CD14-positive monocyte (primary cell): ENCODE measurements at places on chromosomes 5 and 9.

DNA sequence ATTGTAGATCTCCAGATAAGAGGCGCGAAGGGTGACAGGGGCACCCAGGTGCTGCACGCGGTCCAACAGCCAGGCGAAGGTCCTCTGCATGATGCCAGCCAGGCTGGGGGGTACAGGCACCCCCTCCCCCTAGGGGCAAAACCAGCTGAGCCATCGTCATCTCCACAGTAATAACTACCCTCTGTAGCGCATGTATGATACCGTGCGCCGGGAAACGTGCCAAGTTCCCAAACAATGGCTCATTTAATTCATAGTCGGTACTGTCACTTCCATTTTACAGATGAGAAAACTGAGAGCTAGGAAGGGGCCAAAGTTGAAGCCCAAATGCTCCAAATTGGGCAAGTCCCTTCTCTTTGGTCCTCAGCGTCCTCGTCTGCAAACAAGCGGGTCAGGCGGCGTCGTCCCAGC lies 1.5 kb downstream of the KIF12 start:
- DNase-seq = no peak

- DNase-seq = no peak
Measured at GRCh38 chr9:107361816-107362215, 78.7 kb downstream of the RAD23B start.

DNA sequence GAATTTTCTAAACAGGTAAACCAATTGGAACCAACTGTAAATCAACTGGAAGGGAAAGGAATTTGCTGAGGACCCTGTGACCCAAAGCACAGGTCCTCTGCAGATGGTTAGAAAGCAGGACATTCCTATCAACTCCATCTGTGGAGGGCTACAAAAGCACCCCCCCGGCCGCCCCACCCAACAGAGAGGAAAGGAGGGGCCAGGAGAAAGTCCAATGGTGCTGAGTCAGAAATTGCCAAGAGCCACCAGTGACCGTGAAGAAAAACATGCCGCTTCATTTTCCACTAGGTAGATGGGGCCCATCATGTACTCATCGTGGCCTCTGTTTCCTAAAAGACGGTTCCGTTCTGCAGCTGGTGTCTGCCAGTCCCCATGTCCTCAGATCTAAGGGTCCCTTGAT lies 66.3 kb downstream of the RAPGEF1 start:
- no peak for DNase-seq

GRCh38 chr9:107215381-107215780 lies 67.7 kb upstream of the RAD23B start:
- DNase-seq = no peak

DNA sequence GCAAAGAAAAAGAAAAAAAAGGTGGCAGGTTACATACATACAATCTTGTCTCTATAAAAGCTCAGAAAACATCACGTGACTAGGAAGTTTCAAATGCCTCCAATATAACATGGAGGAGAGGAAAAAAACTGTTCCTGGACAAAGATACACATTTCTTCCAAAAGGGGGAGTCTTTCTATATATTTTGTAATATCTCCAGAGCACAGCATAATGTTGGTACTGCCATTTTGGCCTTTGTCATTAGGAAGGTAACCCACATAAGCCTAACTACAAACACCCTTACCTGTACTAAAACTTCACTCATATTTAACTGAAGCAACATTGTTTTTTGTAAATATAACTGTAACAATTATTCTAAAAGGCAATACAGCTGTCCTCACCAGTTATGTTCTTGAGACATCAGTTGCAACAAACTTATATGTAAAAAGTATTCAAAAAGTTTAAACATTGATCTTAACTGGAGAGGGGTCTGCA lies 1.2 kb upstream of the BTF3 start:
- no peak for DNase-seq

DNA sequence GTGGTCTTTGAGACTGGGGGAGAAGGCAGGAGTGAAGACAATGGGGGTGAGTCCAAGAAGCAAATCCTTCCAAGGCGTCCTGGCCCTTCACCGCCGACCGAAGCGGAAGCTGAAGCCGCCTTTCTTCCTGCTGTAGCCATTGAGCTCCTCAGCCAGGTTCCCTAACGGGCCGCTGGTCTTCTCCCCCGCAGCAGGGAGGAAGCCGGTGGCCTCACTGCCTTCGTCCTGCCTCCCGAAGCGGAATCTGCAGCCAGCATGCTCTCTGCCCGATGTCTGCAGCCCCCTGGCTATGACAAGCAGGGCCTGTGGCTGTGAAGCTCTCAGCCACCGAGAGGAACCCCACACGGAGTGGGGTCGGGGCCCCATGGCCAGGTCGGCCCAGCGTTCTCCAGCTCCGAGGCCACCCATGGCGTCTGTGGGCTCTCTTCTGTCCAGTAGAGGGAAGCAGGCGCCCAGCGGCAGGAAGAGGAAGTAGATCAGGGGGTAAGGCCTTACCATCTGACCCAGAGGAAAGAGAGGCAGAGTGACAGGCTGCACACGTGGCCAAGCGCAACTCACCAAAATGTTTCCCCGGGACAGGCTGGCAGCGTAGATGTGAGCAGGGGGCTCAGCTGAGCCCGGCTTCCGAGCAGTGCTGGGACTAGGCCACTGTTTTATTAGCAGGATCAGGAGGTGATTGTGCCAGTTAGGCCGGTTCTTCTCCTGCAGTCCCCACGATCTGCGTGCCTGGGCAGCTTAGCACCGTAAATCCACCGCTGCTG lies 3.1 kb downstream of the QRFP start:
- DNase-seq = peak; percentile 84

DNA sequence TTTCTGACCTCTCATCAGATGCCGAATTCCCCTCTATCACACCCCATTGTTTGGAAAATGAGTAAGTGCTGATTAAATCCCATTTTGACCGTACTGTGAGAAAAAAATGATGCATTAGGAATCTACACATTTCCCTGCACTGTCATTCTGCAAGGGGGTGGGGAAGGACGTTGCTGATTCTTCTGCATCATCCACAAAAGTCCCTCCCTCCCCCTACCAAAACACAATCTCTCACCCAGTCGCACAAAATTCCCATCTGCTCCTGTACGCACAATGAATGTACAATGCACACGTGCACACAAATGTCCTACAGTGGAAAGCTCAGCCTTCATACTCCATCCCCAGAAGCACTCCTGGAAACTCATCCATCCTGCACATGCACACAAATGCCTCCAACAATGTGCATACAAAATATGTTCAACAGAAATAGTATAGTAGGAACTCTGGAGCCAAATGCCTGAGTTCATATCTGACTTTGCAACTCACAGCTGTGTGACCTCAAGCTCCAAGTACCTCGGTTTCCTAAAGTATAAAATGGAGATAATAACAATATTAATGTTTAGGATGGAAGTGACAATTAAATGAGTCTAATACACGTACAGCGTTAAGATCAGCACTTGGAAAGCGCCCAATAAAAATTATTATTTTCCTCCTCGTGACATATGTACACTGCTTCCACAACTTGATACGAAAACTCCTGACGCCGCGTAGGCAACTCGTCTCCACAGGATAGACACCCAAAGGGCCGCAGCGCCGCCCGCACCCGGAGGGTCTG lies 809 bp downstream of the TNIP1 start:
- peak; percentile 92 for DNase-seq

DNA sequence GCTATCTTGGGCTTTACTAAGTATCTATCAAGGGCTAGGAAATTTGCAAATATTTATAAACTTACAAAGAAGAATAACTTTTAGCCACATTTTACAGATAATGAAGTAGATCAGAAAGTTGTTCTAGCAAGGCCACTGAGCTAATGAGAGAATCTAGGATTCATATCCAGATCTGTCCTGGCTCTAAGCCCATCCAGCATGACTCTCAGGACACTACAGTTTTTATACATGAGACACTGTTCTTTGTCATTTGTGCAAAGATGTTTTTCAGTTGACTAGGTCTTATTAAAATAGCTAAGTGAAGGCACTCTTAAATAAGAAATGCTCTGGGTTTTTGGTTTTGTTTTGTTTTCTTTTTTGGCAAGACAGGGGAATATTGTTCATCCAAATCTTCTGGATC lies 273.1 kb downstream of the GABRB2 start:
- DNase-seq = no peak

GRCh38 chr9:3879726-3880505 lies 354.1 kb upstream of the RFX3 start:
- no peak for DNase-seq

- peak; percentile 99 for DNase-seq
Measured at GRCh38 chr5:177456976-177457851, 10.6 kb downstream of the PRR7 start.

DNA sequence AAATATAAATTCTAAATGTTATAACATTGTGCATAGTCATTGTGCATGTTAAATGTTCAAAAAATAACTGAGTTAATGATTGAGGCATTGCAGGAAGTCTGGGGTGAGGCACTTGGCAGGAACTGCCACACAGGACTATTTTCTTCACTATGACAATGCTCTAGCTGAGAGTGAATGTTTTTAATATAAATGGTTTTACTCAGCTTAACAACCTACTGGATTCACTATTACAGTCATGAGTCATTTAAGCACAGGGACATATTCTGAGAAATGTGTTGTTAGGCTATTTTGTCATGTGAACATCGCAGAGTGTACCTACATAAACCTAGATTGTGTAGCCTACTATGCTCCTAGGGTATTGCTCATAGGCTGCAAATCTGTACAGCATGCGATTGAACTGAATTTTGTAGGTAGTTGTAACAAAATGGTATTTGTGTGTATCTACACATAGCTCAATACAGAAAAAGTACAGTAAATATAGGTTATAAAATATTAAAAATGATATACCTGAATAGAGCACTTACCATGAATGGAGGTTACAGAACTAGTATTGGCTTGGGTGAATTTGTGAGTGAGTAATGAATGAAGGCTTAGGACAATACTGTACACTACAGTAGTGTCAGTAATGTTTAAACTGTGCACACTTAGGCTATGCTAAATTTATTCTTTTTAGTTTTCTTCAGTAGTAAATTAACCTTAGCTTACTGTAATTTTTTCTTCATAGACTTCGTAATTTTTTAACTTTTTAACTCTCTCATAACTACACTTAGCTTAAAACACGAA lies 346.1 kb upstream of the PTGER4 start:
- no peak for DNase-seq

GRCh38 chr5:178107756-178108310 lies 5.5 kb upstream of the N4BP3 start:
- no peak for DNase-seq

DNA sequence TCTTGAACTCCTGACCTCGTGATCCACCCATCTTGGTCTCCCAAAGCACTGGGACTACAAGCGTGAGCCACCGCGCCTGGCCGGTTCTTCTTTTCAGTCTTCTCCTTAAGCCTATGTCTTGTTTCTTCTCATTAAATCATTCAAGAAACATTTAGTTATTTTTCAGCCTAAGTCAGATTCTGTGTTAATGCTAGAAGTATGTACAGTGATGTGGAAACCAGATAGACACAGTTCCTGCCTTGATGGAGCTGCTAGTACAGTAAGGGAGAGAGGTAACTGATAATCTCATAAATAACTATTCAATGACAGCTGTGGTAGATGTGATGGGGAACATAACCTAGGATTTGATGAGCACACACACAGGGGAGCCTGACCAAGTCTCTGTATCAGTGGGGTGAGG lies 46.3 kb upstream of the NR3C1 start:
- no peak for DNase-seq

- no peak for DNase-seq
Measured at GRCh38 chr9:116232424-116233159, 79.0 kb downstream of the PAPPA start.

GRCh38 chr9:120308495-120308894 lies 271.5 kb downstream of the CDK5RAP2 start:
- DNase-seq = no peak

DNA sequence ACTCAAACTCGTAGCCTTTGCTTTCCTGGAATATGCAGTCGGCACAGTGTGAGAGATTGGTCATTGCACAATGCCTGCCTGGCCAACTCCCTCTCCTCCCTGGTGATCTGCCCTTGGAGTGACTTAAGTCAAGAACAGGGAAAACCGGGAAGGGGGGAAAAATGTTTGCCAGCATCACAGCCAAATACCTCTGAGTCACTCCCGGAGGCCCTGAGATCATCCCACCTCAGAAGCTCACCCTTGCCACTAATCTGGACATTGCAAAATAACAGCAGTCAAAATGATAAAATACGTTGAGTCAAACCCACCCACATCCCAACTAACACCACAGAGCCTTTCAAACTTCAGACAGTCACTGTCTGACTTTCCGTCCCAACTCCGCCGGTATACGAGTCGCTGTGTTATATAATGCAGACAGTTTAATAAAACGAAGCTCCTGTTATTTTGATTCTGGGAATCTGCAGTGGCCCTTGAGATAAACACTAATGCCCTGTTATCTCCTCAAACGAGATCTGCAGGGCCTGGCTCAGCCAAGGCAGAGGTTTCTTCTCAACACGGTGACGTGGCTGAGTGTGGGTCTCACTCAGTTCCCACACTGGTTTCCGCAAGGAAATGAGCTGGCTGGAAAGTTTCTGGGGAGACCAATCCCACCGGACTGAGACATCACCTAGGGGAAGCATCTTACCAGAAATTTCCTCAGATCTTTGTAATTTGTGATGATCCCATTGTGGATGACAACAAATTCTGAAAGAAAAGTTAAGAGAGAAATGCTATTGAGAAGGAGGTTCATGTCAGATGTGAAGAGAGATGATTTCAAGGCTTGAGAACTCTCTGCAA lies 22.1 kb downstream of the GFPT2 start:
- DNase-seq = no peak

- DNase-seq = peak; percentile 92
Measured at GRCh38 chr5:55994998-55995914, 493 bp upstream of the IL6ST start.

GRCh38 chr5:17897776-17898175 lies 263.5 kb downstream of the TAF11L14 start:
- no peak for DNase-seq
